Activated B cell treated with CpG ODN at 0.5 μM for 24 hours (primary cell): ENCODE measurements at places on chromosomes 5 and 9. TPM values are rescaled to one million over a fixed set of nuclear protein-coding genes. Genes with fewer than 3 reads are reported as not detected.

DNA sequence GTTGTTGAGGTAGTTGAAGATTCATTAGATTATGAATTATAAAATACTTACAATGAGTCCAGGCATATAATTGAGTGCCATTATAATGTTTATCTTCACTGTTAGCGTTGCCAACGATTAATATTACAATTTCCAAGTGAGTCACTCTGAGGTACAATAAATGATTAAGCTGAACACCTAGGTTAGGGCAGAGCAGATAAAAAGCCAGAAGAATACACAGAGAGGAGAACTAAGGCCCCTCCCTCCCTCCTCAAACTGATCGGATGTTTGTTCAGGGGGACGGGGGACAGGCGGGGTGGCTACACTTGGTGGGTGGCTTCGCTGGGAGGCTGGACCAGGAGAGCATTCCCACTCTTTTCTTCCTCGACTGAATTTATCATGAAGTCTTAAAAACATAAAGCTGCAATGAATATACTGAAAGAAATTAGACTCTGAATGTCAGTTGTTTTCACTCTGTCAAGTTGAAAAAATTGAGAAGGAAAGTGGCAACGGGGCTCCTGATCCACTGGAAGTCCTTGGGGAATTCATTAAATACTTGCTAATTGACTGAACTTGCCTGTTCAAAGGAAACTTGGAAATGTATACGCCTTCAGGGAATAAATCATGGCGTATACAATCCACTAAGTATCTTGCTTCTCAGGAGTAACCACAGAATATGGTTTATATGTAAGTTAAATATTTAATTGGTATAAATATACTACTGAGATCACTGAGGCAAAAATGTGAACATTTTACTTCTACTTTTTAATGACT, 198.1 kb downstream of the TSSK1B start:
- no peak overlapping the region for H3K4me3 ChIP-seq
- no peak overlapping the region for H3K27ac ChIP-seq
- no peak for DNase-seq
- H3K4me1 ChIP-seq, result no peaks in the 10 kb centered on the region
- H3K36me3 ChIP-seq, result no peaks in the 10 kb centered on the region
- peaks cover 15% of the 10 kb centered on the region for H3K27me3 ChIP-seq

GRCh38 chr9:91522481-91522880, 98.8 kb upstream of the NFIL3 start:
- no peak overlapping the region for H3K27ac ChIP-seq
- no peaks in the 10 kb centered on the region for H3K36me3 ChIP-seq
- H3K27me3 ChIP-seq, result peaks cover 5% of the 10 kb centered on the region
- no peaks in the 10 kb centered on the region for H3K4me1 ChIP-seq

GRCh38 chr5:54081415-54081814, 229.0 kb downstream of the ARL15 start:
- no peak overlapping the region for H3K4me3 ChIP-seq
- peaks cover 7% of the 10 kb centered on the region for H3K4me1 ChIP-seq
- no peaks in the 10 kb centered on the region for H3K27me3 ChIP-seq
- no peak for DNase-seq
- peaks cover 28% of the 10 kb centered on the region for H3K36me3 ChIP-seq
- no peak overlapping the region for H3K27ac ChIP-seq

DNA sequence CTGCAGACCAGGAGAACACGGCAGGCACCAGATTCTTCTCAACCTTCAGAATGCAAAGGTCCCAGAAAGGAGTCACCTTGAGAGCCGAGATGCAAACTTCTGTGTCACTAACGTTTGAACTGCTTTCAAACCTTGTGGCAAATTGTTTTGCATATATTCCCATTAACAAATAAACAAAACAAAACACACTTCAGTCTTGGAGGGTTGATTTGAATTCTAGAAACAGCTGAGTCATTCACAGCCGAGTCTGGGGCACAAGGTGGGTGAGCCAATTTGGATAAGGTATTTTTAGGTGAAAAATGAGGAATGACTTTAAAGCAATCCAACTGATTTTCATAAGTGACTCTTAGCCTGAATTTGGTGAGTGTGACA, 38.8 kb upstream of the ANKRD33B start:
- no peak for DNase-seq
- no peak overlapping the region for H3K27ac ChIP-seq
- H3K4me1 ChIP-seq, result peaks cover 7% of the 10 kb centered on the region
- no peak overlapping the region for H3K4me3 ChIP-seq

DNA sequence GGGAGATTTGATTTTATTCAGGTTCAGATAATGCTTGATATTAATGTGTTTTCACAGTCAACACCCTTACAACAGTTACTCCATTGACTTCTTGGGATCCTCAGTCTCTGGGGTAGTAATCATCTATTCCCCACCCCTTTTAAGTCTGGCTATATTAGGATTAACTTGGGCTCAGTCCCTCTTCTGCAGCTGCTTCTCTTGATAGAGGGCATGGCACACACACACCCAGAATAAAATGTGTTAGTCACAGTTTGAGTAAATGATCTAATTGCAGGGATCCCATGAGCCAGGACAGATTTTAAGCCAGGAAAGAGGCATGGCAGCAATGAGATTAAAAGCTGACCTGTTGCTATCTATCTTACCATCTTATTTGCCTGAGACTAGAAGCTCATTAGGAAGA, 53.7 kb upstream of the VLDLR start:
- no peak overlapping the region for H3K4me3 ChIP-seq
- no peak for DNase-seq
- peaks cover 3% of the 10 kb centered on the region for H3K27me3 ChIP-seq

Gene RHOBTB3
- total RNA-seq, result 3.3 and 5.0 TPM in 2 replicates

GRCh38 chr5:35780236-35780635, 76.5 kb upstream of the IL7R start:
- no peaks in the 10 kb centered on the region for H3K27me3 ChIP-seq
- no peak for DNase-seq
- no peak overlapping the region for H3K27ac ChIP-seq
- H3K36me3 ChIP-seq, result no peaks in the 10 kb centered on the region

DNA sequence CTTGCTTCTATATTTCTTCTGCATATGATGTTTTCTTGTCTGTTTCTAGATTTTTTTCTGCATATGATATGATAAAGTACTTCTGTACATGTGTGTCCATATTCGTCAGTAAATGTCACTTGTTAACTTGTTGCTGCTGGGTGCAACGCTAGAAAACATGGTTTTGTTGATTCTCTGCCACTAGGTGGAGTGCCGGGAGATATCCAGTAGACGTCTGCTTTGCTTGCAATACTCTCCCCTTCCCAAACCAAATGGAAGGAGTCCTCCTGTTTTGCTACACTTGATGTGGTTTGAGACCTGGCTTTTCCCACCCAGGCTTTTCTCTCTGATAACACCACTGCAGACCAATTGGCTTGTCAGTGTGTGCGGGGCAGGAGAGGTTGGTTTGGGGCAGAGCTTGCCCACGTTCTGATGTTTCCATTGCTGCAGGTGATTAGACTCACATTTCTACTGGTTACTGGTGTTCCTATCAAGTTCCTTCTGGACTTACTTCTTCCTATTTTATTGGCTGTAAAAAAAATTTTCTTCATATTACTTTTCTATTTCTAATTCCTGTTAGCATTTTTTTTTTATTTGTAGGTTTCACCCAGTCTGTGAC, 900.0 kb upstream of the CDH10 start:
- no peak overlapping the region for H3K4me3 ChIP-seq
- no peaks in the 10 kb centered on the region for H3K36me3 ChIP-seq
- no peak overlapping the region for H3K27ac ChIP-seq

- no peak overlapping the region for H3K4me3 ChIP-seq
- H3K27me3 ChIP-seq, result no peaks in the 10 kb centered on the region
- DNase-seq, result no peak
- H3K36me3 ChIP-seq, result no peaks in the 10 kb centered on the region
Observed at GRCh38 chr5:6889030-6889429, 175.8 kb downstream of the TENT4A start.

GRCh38 chr9:36126016-36126730, 10.4 kb upstream of the GLIPR2 start:
- H3K36me3 ChIP-seq, result peaks cover 12% of the 10 kb centered on the region
- H3K27me3 ChIP-seq, result no peaks in the 10 kb centered on the region
- H3K27ac ChIP-seq, result no peak overlapping the region

Gene PLCXD3
- total RNA-seq, result not detected in 2 replicates

GRCh38 chr9:34547960-34548611, 25.3 kb upstream of the ENHO start:
- H3K27ac ChIP-seq, result no peak overlapping the region
- H3K4me3 ChIP-seq, result no peak overlapping the region
- DNase-seq, result peak; percentile 34

GRCh38 chr5:73136055-73136562, 15.7 kb downstream of the TMEM171 start:
- no peaks in the 10 kb centered on the region for H3K4me1 ChIP-seq
- no peak overlapping the region for H3K27ac ChIP-seq
- no peak for DNase-seq
- peaks cover 37% of the 10 kb centered on the region for H3K27me3 ChIP-seq
- no peaks in the 10 kb centered on the region for H3K36me3 ChIP-seq

DNA sequence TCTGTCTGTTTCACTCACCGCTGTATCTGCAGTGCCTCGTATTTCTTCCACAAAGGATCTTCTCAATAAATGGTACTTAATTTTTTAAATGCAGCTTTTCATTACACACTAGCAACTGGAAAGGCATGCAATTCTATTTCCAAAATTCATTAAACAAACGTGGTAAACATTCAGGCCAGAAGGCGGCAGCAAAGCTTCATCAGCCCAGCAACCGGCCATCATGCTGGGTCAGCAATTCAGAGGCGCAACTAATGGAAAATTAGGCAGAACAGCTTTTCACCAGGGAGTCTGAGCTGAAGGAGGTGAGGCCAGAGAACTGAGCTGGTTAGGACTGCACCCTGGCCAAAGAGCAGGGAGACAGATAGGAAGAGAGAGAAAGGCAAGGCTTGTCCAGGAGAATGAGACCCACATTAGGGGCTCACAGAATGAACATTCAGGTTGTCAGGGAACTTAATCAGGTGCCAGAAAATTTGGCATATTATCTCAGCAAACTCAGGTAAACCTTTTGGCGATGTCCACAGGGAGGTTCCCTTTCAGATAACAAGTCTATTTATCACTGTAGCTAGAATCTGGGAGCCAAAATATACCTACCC, 17.7 kb upstream of the RNF180 start:
- no peaks in the 10 kb centered on the region for H3K4me1 ChIP-seq
- no peak for DNase-seq
- H3K4me3 ChIP-seq, result no peak overlapping the region
- no peaks in the 10 kb centered on the region for H3K36me3 ChIP-seq
- no peak overlapping the region for H3K27ac ChIP-seq

GRCh38 chr5:1856596-1857255, 26.0 kb downstream of the IRX4 start:
- H3K27ac ChIP-seq, result no peak overlapping the region
- DNase-seq, result no peak
- H3K27me3 ChIP-seq, result peaks cover 26% of the 10 kb centered on the region
- H3K36me3 ChIP-seq, result no peaks in the 10 kb centered on the region
- H3K4me3 ChIP-seq, result no peak overlapping the region

GRCh38 chr9:33677961-33678360, 117.4 kb upstream of the PRSS3 start:
- H3K27ac ChIP-seq, result no peak overlapping the region
- H3K36me3 ChIP-seq, result peaks cover 3% of the 10 kb centered on the region
- H3K4me3 ChIP-seq, result no peak overlapping the region
- DNase-seq, result no peak
- H3K27me3 ChIP-seq, result peaks cover 57% of the 10 kb centered on the region
- H3K4me1 ChIP-seq, result peaks cover 7% of the 10 kb centered on the region

DNA sequence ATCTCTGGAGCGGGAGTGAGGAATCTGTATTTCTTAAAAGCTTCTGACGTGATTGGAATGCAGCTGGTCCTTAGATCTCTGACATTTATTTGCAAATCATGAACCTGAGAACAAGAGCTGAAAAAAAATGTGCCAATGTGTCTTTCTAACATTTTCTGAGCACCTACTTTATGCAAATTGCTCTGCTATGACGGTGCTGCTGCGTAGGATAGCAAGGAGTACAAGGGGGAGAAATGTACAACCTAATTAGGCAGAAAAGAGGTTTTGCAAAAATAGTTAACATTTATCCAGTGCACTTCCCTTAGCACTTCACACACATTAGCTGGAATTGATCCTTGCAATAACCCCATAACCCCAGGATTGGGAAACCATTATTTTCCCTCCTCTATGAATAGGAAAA, 357.5 kb downstream of the TLE4 start:
- H3K4me1 ChIP-seq, result no peaks in the 10 kb centered on the region
- H3K27me3 ChIP-seq, result no peaks in the 10 kb centered on the region
- H3K27ac ChIP-seq, result no peak overlapping the region
- no peak overlapping the region for H3K4me3 ChIP-seq
- no peaks in the 10 kb centered on the region for H3K36me3 ChIP-seq

GRCh38 chr9:137881591-137882505, 4.3 kb downstream of the CACNA1B start:
- no peaks in the 10 kb centered on the region for H3K4me1 ChIP-seq
- H3K27ac ChIP-seq, result no peak overlapping the region
- H3K27me3 ChIP-seq, result peaks cover 14% of the 10 kb centered on the region
- no peak overlapping the region for H3K4me3 ChIP-seq
- no peaks in the 10 kb centered on the region for H3K36me3 ChIP-seq
- no peak for DNase-seq

- H3K27me3 ChIP-seq, result no peaks in the 10 kb centered on the region
- H3K36me3 ChIP-seq, result peaks cover 70% of the 10 kb centered on the region
- H3K4me3 ChIP-seq, result no peak overlapping the region
- H3K4me1 ChIP-seq, result peaks cover 20% of the 10 kb centered on the region
Observed at GRCh38 chr5:179767496-179768100, 26.2 kb upstream of the LTC4S start.

- peaks cover 1% of the 10 kb centered on the region for H3K27me3 ChIP-seq
- no peaks in the 10 kb centered on the region for H3K4me1 ChIP-seq
- H3K27ac ChIP-seq, result no peak overlapping the region
Observed at GRCh38 chr5:170937914-170938313, 76.1 kb downstream of the RANBP17 start.
